LoVo (cell line): ENCODE measurements at places on chromosomes 5 and 9.

DNA sequence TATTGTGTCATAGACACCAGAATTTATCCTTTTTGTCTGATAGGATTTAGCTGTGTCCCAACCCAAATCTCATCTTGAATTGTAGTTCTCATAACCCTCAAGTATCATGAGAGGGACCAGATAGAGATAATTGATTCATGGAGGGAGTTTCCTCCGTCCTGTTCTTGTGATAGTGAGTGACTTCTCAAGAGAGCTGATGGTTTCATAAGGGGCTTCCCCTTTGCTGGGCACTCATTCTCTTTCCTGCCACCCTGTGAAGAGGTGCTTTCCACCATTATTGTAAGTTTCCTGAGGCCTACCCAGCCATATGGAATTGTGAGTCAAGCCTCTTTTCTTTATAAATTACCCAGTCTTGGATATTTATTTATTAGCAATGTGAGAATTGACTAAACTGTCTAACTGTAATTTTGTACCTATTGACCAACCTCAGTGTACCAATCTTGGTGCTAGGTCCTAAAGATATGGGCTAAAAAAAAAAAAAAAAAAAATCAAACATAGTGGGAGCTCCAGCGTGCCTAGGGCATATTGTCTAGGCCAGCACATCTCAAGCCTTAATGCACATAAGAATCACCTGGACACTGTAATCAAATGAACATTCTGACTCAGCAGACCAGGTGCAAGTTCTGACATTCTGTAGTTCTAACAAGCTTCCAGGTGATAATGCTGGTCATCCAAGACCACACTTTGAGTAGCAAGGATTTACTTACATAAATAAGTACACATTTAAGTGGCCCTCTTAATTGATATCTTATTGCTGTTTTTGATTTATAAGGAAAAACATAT is 30.5 kb downstream of the ST8SIA4 start:
- DNase-seq, result no peak

DNA sequence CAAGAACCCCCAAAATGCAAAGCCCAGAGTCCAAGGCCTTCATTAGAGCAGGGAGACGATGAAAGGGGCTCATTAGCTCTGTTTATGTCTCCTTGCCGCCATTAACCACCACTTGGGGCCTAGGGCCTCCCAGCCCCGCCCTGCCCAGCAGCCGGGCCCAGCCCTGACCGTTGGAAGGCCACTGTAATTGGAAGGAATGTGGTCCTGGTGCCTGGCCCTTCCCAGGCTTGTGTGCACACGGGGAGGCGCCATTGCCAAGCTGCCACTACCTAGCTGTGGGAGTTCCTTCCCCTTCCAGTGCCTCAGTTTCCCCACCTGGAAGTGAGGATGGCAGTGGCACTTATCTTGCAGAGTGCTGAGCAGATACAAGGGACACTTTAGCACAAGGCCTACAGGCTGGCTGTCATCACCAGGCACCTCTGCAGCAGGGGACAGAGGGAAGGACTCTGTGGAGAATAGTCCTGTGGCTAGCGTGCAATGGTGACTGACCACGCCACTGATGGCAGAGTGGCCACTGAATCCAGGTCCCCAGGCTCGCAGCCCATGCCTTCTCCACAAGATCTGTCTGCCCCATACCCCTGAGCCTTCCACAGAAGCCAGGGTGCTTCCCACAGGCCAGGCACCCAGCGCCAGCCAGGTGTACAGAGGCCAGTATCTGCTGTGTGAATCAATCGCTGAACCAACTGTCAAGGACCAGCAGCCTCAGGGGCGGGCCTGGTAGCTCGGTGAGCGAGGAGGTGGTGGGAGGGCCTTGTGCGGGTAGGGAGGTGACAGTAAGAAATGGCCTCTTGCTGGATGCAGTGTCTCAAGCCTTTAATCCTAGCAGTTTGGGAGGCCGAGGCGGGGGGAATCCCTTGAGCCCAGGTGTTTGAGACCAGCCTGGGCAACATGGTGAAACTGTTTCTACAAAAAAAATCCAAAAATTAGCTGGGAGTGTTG is 20.8 kb downstream of the GBGT1 start:
- no peak for DNase-seq

DNA sequence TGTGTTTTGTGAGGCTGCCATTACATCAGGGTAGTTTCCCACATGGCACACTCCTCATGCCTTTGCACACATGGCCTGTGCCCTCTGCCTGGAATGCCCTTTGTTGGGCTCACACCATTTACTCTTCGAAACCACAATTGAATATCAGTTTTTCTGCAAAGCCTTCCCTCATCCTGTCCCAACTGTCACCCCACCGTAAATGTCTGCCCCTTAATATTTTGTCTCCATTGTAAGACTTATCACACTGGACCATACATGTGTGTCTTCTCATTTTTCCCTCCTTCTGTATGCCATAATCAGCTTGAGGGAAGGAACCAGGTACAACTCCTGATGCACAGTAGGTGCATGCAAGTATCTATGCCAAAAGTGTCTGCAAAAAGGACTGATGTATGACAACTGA is 62.7 kb upstream of the TMEM252 start:
- DNase-seq, result no peak

GRCh38 chr5:112668911-112669310 is 68.8 kb upstream of the APC start:
- DNase-seq, result no peak
